BJ (cell line): ENCODE measurements at places on chromosomes 5 and 9. TPM values are rescaled to one million over a fixed set of nuclear protein-coding genes. Genes with fewer than 3 reads are reported as not detected.

Gene FAM81B
- not detected in 2 replicates for polyA plus RNA-seq

- DNase-seq: no peak
These were observed 140.9 kb downstream of the SAXO1 start for GRCh38 chr9:18891946-18892670.

GRCh38 chr5:100904259-100904861 lies 1.3 kb upstream of the ST8SIA4 start:
- no peak for DNase-seq

Gene MEIKIN
- polyA plus RNA-seq: not detected in 2 replicates

DNA sequence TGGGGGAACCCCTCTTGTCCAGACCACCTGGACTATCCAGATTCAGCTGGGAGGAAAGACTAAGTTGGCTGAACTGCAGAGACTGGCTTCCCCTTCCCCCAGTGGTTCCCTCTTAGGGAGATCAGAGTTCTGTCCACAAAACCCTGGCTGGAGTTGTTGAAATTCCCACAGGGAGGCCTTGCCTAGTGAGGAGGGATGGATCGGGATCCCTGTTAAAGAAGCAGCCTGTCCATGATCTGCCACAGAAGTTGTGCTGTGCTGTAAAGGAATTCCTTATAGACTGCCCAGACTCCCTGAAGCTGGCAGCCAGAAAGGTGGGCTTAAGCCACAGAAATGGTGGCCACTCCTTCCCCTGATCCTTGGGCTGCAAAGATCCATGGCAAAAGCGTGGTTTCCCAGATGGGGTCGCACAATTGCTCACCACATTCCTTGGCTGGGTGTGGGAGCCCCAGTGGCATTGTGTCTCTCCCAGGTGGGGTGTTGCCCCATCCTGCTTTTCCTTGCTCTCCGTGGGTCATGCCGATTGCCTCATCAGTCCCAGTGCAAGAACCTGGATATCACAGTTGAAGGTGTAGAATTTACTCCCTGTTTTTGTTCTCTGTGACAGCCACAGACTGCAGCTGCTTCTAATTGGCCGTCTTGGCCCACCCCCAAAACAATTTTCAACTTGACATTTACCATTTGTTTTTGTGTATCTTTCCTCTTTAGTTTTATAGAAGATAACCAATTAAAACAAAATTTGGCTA lies 342.4 kb downstream of the FGF10 start:
- DNase-seq: no peak

GRCh38 chr5:8349855-8350254 lies 480.9 kb downstream of the MTRR start:
- no peak for DNase-seq

DNA sequence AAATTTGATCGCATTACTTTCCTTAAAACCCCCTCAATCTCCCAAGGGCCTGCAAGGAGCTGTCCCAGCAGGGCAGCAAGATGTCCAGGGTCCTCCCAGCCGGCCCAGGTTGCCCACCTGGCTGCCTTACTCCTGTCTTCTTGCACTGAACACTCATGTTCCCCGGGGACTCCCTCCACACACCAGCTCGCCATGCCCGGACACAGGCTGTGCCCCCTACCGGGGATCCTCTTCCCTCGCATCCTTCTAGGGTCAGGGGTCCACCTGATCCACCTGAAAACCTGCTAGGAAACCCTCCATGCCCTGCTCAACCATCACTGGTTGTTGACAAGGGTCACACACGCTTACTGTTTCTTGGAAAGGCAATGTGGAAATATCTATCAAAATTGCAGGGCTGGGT lies 172.0 kb upstream of the MSX2 start:
- no peak for DNase-seq

Gene PTBP3
- 36.8 and 44.4 TPM in 2 replicates for polyA plus RNA-seq

Gene ANKRD33B
- 2.4 and 3.4 TPM in 2 replicates for polyA plus RNA-seq

Gene MINAR2
- polyA plus RNA-seq: not detected in 2 replicates

DNA sequence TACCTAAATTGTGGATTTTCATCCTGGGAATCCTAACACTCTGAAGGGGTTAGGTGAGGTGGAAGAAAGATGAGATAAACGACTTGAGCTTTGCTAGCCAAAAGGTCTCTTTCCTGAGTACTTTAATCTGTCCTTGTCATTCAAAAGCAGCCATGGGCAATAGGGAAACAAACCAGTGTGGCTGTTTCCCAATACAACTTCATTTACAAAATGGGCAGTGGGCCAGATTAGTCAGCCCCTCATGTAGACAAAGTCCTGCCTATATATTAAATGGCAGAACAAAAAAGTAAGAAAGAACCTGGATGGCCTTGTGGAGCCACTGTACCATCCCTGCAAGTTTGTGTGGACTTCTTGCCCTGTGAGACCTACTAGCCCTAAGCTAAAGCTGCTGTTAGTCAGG lies 51.0 kb upstream of the NFIL3 start:
- no peak for DNase-seq

GRCh38 chr5:82309091-82309531 lies 31.0 kb upstream of the RPS23 start:
- no peak for DNase-seq

GRCh38 chr5:128572051-128572929 lies 34.2 kb upstream of the FBN2 start:
- DNase-seq: no peak

- DNase-seq: peak; percentile 65
These were observed 92.1 kb downstream of the DAB2IP start for GRCh38 chr9:121743441-121744001.
